ENCODE measurements at places on chromosomes 6 and 20. TPM values are rescaled to one million over a fixed set of nuclear protein-coding genes. Genes with fewer than 3 reads are reported as not detected.

CENPW gene
- 21.8 TPM for total RNA-seq

COX4I2 gene
- not detected for total RNA-seq

C6orf15 gene
- total RNA-seq = not detected

SIRPB1 gene
- 0.31 TPM for total RNA-seq

GRCh38 chr6:6581054-6581453, 7.5 kb upstream of the LY86 start:
- DNase-seq = no peak

DNA sequence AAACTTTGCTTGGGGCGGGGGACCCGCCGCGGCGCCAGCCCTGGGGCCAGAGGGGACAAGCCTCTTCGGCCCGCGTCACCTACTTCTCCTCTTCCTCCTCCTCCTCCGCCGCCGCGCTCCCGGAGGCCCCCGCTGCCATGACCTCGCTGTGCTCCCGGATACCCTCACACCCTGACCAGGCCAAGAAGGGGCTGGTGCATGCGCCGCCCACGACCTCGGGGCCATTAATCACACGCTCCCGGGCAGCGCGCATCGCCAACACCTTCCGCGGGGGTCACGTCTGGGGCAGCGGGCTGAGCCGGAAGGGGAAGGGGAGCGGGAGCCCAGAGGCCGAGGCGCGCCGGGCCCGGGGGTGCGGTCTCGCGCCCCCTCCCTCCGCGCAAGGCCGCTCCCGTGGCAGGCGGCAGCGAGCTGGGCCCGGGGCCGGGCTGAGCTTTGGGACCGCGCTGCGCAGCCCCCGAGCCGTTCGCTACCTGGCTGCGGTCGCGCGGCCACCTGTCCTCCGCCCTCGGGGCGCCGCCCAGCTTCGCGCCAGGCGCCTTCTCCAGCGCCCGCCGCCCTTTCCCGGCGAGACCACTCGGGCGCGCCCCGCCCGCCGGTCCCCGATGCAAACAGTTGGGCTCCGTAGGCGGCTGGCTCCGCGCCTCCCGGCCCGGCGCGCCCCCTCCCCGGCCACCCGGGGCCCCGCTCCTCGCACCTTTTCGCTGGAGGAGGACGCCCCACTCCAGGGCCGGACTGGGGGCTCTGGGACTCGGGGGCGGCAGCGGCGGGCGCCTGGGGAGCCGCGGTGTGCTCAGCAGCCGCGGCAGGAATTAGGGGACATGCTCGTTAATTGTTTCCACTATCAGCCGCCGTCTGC, 575 bp upstream of the CNR1 start:
- no peak for DNase-seq
